ENCODE measurements at places on chromosomes 4 and X.

GRCh38 chr4:39528061-39528465 is 824 bp upstream of the UGDH start:
- DNase-seq: peak; percentile 24

GRCh38 chrX:96835660-96836289 is 47.9 kb upstream of the RPA4 start:
- DNase-seq: no peak

DNA sequence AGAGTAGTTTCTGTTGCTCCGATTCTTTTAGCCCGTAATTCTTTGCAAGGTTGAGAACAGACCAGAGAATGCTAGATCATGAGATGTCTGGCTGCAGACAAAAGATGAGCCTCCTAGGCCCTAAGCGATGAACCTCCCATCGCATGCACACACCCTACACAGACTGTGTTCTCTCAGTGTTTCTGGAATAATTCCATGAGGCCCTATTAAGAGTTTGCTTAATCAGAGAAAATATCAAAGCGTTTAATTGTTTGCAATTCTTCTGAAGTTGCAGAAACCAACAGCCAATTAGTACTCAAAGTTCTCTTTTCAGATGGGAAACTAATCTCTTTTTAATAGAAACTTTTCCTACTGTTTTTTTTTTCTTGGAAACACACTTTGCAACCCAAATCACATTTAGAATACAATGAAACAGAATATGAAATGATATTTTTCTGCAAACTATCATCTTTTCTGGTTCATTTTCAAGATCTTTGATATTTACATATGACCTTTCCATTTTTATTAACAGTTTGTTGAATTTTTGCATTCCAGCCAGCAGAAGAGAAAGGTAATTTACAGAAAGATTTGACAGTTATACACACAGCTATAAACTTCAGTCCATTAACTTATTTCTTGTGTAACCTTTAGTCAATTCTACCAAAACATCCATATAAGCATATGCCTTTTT is 1525.6 kb downstream of the ARAP2 start:
- DNase-seq: no peak

DNA sequence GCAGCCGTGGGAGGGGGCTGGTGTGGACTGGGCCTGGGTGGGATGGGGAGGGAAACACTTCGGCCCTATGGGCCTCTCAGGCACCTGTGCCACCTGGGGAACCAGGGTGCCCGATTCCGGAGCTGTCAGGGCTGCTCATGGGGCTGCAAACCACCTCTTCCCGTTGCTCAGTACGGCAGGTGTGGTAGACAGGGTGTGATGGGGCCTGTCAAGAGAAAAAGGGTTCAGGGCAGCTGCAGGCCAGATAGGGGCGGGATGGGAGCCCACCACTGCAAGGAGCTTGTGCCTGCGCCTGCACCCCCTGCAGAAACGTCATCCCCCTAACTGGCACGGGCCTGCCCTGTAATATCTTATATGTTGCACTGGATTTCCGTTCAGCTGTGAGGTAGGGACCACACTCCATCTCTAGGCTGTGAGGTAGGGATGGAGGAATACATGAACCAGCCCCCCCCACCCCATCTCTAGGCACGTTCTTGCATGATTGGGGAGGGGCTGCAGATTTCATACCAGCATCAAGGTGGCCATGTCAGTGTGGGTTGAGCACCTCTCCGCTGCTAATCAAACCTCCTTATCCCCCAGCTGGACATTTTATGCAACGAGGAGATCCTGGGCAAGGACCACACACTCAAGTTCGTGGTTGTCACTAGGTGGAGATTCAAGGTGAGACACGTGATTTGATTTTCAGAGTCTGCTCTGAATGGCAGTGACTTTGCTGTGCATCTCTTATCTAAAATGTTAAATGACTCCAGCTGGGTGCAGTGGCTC is 59.0 kb downstream of the PCGF3 start:
- no peak for DNase-seq

GRCh38 chrX:30230395-30230794 is at the start of gene MAGEB3:
MAGEB3 (plus strand) TSS chrX:30230657; CDS start chrX:30235925, 5,268 bp downstream.
- DNase-seq: no peak

GRCh38 chr4:168028568-168028967 is 63.8 kb upstream of the ANXA10 start:
- DNase-seq: peak; percentile 33

GRCh38 chrX:12325171-12325570 is 186.9 kb downstream of the FRMPD4 start:
- DNase-seq: no peak

DNA sequence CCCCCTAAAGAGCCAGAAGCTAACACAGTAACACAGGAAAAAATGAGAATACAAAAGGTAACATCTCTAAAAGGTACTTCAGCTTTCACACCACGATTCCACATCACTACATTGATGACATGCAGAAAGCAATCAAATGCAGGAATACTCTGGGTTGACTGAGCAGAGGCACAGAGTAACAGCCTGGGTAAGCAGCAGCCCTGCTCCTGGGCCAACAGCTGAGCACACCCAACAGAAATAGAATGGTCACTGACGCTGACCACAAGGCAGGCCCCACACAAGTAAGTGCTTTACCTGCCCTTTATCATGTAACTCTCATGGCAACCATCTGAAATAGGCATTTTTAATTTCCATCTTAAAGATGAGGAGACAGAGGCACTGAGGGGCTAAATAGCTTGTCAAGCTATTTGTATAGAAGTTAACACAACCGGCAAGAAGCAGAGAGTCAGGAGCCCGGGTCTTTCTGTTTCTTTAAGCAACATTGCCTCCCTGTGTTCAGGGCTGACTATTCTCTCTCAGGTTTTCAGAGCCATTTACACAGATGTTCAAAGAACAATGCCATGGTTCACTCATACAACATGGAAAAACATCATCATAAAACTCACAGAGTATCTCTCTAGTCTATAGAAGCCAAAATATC is 168.9 kb downstream of the ZNF674 start:
- DNase-seq: peak; percentile 26

- no peak for DNase-seq
Measured at GRCh38 chrX:20680998-20681397, 414.3 kb upstream of the RPS6KA3 start.

- no peak for DNase-seq
Measured at GRCh38 chr4:185713731-185714130, 98.3 kb downstream of the SORBS2 start.

DNA sequence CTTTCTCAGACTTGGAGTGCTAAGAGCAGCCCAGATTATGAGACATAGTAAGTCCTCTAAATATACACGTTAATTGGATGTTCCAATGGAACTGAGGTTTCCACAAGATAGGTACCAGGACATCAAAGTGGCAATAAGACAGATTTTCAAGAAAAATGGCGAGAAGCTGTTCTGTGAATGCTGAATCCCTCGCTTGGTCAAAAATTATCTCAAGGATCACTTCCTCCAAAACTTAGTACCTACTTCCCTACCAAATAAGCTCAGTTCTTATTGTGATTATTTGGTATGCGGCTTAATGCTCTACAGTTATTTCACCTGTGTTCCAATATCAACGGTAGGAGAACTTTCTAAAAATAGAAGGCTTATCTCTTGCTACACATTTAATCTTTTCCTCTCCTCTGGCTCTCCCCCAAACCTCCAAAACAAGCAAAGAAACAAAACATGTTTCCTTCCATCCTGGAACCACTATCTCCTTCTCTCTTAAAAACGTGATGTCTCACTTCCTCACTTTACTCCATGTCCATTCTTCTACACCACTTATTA is 14.7 kb downstream of the PDGFC start:
- DNase-seq: no peak

DNA sequence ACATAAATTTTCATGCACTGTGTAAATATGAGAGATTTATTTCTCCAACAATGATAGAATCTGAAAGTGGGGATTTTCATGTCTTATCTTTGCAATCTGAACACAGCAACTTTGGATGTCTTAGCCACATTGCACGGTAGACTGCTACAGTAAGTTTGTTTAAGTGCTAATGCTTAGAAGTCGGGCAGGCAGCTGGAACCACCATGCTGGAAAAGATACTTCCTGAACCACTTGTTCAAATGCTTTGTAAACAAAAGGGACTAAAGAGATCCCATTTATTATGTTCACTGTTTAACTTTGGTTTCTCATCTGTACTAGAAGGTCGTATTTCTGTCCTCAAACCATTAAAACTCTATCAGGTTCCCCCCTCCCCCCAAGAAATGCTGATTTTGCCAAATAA is 555.9 kb upstream of the DIPK2B start:
- no peak for DNase-seq

- DNase-seq: no peak
Measured at GRCh38 chr4:113707048-113707447, 54.5 kb downstream of the CAMK2D start.

DNA sequence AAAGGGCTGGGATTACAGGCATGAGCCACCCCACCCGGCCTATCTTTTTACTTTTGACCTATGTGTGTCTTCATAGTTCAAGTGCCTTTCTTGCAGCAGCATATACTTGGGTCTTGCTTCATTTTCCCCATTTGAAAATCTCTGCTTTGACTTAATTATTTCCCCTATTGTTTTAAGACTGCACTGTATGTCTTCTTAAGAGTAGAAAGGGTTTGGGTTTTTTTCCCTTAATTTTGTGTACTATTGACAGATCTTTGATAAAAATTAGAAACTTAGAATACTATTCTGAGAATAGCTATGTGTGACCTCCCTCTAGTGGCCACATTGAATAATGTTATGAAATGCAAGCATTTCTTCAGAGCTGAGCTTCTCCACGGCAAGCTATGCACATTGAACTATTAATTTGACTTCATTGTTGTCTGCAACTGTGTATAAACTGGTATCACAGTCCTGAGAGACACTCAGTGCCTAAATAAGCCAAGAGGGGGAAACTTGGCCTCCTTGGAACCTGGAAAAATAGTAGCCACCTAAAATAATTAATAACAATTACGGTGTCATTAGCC is 8.7 kb upstream of the SLC25A4 start:
- DNase-seq: peak; percentile 80

- DNase-seq: peak; percentile 52
Measured at GRCh38 chrX:146208821-146209220, 391.2 kb downstream of the SLITRK2 start.

DNA sequence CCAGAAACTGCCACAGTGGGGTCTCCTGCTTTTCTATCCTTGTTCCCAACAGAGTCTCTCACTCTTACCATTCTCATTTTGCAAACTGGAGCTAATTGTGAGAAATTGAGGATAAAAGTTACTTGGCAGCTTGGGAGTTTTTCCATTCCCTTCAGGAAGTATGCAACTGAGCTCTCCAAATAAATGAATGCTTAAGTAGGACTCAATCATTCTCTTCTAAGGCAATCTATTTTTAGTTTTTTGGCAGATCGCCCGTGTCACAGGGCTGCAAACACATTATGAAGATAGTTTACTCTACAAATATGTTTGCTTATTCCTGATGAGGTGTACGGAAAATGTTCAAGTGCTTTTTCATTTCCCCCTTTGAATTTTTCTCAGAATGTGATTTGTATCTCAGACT is 5.3 kb downstream of the ASB11 start:
- DNase-seq: peak; percentile 53

- no peak for DNase-seq
Measured at GRCh38 chr4:183729430-183730328, 70.6 kb downstream of the TRAPPC11 start.

GRCh38 chrX:85024044-85024443 is 20.4 kb downstream of the APOOL start:
- DNase-seq: no peak

GRCh38 chrX:9339603-9340491 is 125.0 kb upstream of the TBL1X start:
- no peak for DNase-seq

DNA sequence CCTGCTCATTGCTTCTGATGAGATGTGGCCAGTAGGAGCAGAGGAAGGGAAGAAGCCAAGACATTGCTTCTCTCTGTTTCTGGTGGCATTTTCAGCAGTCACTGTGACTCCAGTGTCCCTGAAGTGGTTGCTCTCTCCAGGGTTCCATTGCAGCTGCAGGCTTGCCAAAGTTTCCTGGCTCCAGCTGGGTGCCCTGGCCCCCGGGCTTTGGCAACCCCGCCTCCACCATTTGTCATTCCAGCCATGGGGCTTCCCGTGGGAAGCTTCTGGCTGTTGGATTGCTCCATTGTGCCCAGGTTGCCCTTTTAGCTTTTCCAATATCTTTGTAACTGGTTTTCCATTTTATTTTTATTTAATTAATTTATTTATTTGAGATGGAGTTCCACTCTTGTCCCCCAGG is 12.7 kb downstream of the FGFBP1 start:
- no peak for DNase-seq

DNA sequence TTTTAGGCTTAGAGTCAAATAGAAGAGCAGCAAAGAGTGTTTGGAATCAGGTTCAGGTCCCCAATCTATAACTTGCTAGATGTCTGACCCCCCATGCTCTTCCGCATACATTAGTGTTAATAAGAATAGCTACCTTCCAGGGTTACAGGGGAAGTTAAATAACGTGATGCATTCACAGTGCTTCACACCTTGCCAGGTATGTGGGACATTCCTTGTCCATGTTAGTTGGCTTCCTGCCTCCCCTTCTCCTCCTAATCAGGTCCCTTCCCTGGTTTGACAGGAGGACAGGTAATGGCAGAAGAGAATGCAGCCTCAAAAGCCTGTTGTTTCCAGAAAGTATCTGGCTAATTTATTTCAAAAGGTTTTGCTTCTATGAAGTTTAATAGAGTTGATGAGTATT is 248.7 kb downstream of the MID1IP1 start:
- DNase-seq: no peak
